GM23248 (cell line): ENCODE measurements at places on chromosomes 13 and 19. TPM values are rescaled to one million over a fixed set of nuclear protein-coding genes. Genes with fewer than 3 reads are reported as not detected.

DNA sequence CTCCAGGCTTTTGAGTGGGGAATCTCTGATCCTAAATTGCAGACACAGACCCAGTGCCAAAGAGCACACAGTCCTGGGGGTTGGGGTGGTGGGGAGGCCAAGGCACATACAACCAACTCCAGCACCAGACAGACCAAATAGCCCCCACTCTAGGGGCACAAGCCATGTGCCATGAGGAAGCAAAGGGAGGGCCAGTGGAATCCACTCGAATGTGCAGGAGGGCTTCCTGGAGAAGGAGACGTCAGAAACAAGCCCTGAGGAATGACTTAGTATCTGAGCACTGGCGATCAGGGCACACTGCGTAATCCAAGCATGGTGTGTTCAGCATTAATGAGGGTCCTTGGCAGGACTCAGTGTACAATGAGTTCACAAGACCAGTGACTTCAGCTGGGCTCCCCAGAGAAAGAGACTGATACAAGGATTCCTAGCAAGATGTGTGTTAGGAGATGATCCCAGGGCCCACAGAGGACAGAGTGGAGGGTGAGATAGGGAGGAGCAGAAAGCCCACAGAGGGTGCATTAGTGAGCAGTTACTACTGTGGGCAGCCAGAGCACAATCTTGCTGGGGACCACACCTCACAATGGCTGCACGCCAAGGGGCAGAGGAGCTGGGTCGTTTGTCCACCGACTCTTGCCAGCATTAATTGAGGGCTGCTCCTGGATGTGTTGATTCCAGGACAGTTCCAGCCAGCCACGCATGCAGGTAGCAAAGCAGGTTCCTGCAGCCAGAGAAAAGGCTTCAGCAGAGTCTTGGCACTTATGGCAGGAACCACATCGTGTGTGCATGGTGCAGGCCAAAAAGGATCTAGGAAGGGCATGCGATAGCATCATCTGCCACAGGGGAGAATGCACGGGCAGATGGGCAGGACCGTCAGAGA is 152.6 kb upstream of the VSTM2B start:
- H3K27me3 ChIP-seq: no peaks in the 10 kb centered on the region
- H3K4me3 ChIP-seq: no peak overlapping the region
- no peaks in the 10 kb centered on the region for H3K4me1 ChIP-seq
- no peaks in the 10 kb centered on the region for H3K36me3 ChIP-seq
- H3K27ac ChIP-seq: no peak overlapping the region

GRCh38 chr13:94829185-94829836 is 117.0 kb upstream of the SOX21 start:
- H3K27ac ChIP-seq: no peak overlapping the region
- no peak for DNase-seq
- H3K36me3 ChIP-seq: no peaks in the 10 kb centered on the region
- H3K4me1 ChIP-seq: no peaks in the 10 kb centered on the region
- H3K4me3 ChIP-seq: no peak overlapping the region

- no peaks in the 10 kb centered on the region for H3K27me3 ChIP-seq
- no peak for DNase-seq
- no peaks in the 10 kb centered on the region for H3K36me3 ChIP-seq
- no peak overlapping the region for H3K4me3 ChIP-seq
Measured at GRCh38 chr13:56317841-56318240, 822.9 kb upstream of the PRR20A start.

- no peaks in the 10 kb centered on the region for H3K27me3 ChIP-seq
- peak; percentile 58 for DNase-seq
- H3K36me3 ChIP-seq: peaks cover 40% of the 10 kb centered on the region; the same call in 1 of the 2 replicates
- no peak overlapping the region for H3K4me3 ChIP-seq
Measured at GRCh38 chr19:38378866-38379265, 4.5 kb downstream of the PSMD8 start.

- no peaks in the 10 kb centered on the region for H3K36me3 ChIP-seq
- DNase-seq: no peak
- H3K27me3 ChIP-seq: no peaks in the 10 kb centered on the region
- H3K4me1 ChIP-seq: peaks cover 22% of the 10 kb centered on the region
Measured at GRCh38 chr19:28309070-28309469, 903.9 kb downstream of the UQCRFS1 start.

DNA sequence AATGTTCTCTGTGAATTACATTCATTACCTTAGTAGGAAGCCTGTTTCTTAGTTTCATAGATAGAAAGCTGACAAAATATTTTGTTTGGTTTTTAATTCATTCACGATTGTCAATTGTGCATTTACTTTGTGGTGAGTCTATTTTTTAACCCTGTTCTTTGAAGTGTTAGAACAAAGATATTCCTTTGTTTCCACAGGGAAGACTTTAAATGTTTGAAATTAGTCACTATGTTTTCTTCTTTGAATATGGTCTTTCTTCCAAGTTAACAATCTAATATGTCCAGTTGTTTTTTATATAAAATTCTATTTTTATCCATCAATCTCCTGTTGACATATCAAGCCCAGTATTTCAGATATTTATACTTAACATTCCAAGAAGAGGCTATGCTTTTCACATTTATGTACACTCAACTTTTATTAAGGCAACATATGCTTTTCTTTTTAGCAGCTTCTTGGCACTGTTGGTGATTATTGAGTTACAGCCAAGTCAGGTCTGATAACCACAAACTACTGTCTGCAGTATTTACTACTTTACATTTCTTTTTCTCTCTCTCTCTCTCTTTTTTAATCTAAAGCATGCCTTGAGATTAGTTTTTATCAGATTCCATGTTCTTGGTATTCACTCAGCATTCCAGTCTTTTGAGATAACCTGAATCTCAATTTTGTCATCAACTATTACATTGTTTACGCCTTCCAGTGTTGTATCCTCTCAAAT is 812.8 kb upstream of the SLC10A2 start:
- H3K4me1 ChIP-seq: 0 out of 2 replicates have a peak, but pooled peaks cover 5% of the 10 kb centered on the region
- H3K27ac ChIP-seq: no peak overlapping the region
- no peak overlapping the region for H3K4me3 ChIP-seq
- no peaks in the 10 kb centered on the region for H3K36me3 ChIP-seq
- DNase-seq: no peak
- H3K27me3 ChIP-seq: no peaks in the 10 kb centered on the region

- H3K4me1 ChIP-seq: no peaks in the 10 kb centered on the region
- DNase-seq: no peak
- H3K27me3 ChIP-seq: no peaks in the 10 kb centered on the region
- H3K27ac ChIP-seq: no peak overlapping the region
Measured at GRCh38 chr13:23639674-23640073, 69.5 kb downstream of the TNFRSF19 start.

- no peaks in the 10 kb centered on the region for H3K4me1 ChIP-seq
- no peaks in the 10 kb centered on the region for H3K36me3 ChIP-seq
- no peak overlapping the region for H3K27ac ChIP-seq
- H3K27me3 ChIP-seq: no peaks in the 10 kb centered on the region
Measured at GRCh38 chr19:33159893-33160292, 28.0 kb downstream of the WDR88 start.

GRCh38 chr13:75752826-75753225 is 116.7 kb downstream of the LMO7 start:
- no peak overlapping the region for H3K27ac ChIP-seq
- DNase-seq: no peak
- no peaks in the 10 kb centered on the region for H3K27me3 ChIP-seq
- peaks cover 17% of the 10 kb centered on the region for H3K4me1 ChIP-seq
- peaks cover 29% of the 10 kb centered on the region for H3K36me3 ChIP-seq

GRCh38 chr13:73323615-73324014 is 264.8 kb downstream of the KLF5 start:
- no peaks in the 10 kb centered on the region for H3K27me3 ChIP-seq
- DNase-seq: no peak
- no peaks in the 10 kb centered on the region for H3K36me3 ChIP-seq
- H3K27ac ChIP-seq: no peak overlapping the region

DNA sequence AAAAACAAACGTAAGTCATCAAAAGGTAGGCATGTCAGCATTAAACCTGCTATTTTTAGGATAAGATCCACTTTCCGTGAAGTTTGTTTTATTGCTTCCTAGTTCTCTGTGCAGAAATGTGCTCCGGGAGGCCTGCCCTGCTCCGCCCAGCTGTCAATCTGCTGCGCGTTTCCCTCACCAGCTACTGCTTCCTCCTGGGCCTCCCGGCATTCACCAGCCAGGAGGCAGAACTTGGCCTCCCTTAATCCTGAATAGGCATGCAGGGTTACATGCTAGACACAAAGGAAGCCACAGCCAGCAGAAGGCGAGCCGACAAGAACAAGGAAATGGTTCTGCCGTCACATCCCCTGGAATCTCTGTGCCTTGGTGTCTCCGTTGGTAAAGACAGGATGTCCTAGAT is 386.2 kb downstream of the IRS2 start:
- H3K4me3 ChIP-seq: no peak overlapping the region
- H3K27ac ChIP-seq: no peak overlapping the region
- DNase-seq: no peak

DNA sequence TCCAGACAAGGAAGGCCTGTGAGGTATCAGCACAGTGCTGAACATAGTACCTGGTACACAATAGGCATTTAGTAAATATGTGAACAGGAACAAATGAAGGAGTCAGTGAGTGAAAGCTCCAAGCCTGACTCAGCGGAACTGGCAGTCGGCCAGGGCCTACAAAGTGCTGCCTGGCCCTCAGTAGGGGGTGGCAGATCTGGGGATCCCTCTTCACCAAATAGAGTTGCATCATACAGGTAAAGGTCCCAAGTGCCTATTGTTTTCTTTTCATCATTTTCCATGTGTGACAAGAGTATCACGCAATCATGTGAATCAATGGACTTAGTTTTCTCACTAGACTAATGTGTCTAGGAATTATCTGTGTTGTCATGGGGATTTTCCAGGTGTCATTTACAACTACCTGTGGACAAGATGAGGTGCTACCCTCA is 9.2 kb downstream of the CYP2B6 start:
- DNase-seq: peak; percentile 2
- 0 out of 2 replicates have a peak, but pooled peaks cover 2% of the 10 kb centered on the region for H3K27me3 ChIP-seq
- no peak overlapping the region for H3K27ac ChIP-seq
- no peak overlapping the region for H3K4me3 ChIP-seq

- no peaks in the 10 kb centered on the region for H3K4me1 ChIP-seq
- no peak overlapping the region for H3K27ac ChIP-seq
- peaks cover 38% of the 10 kb centered on the region for H3K27me3 ChIP-seq
- no peaks in the 10 kb centered on the region for H3K36me3 ChIP-seq
- no peak for DNase-seq
- no peak overlapping the region for H3K4me3 ChIP-seq
Measured at GRCh38 chr13:47813718-47814117, 187.4 kb downstream of the SUCLA2 start.

- DNase-seq: peak; percentile 22
- no peak overlapping the region for H3K4me3 ChIP-seq
- no peaks in the 10 kb centered on the region for H3K36me3 ChIP-seq
Measured at GRCh38 chr19:29624489-29625185, 18.6 kb downstream of the POP4 start.

SIGLECL1 gene
- not detected in 2 replicates for total RNA-seq

TGFBR3L gene
- total RNA-seq: 9.0 TPM in 1 of 2 replicates, not detected in the other

SBK3 gene
- total RNA-seq: not detected in 2 replicates

KISS1R gene
- total RNA-seq: not detected in 2 replicates
